Activated CD4-positive, alpha-beta T cell treated with anti-CD3 and anti-CD28 coated beads for 36 hours (primary cell): ENCODE measurements at places on chromosomes 4 and X. TPM values are rescaled to one million over a fixed set of nuclear protein-coding genes. Genes with fewer than 3 reads are reported as not detected.

Gene PRSS12
- total RNA-seq: not detected

Gene IL9R
- 1.2 TPM for total RNA-seq

Gene FRAS1
- total RNA-seq: not detected

Gene OTUD6A
- not detected for total RNA-seq

Gene VCX2
- not detected for total RNA-seq

Gene TMEM154
- total RNA-seq: 21.2 TPM

Gene TLR8
- not detected for total RNA-seq

Gene HSFX2
- total RNA-seq: not detected

Gene GLOD5
- not detected for total RNA-seq

Gene CSAG1
- total RNA-seq: not detected

Gene GK2
- total RNA-seq: not detected

Gene AADAT
- total RNA-seq: not detected

Gene ANKRD50
- 0.59 TPM for total RNA-seq

Gene MAGEH1
- total RNA-seq: 16.9 TPM

Gene ADH1B
- total RNA-seq: not detected

Gene POU4F2
- not detected for total RNA-seq

Gene GUCY1A1
- total RNA-seq: not detected

Gene PRKG2
- total RNA-seq: 0.05 TPM

Gene SFRP2
- total RNA-seq: not detected

Gene ASB9
- 0.14 TPM for total RNA-seq

Gene DNAAF6
- total RNA-seq: not detected

Gene HEPH
- total RNA-seq: not detected

Gene SOWAHB
- total RNA-seq: not detected

Gene WDR45
- 23.9 TPM for total RNA-seq

Gene LRAT
- total RNA-seq: not detected

Gene ATP1B4
- total RNA-seq: not detected

Gene CMC4
- 7.6 TPM for total RNA-seq

Gene VCX
- not detected for total RNA-seq

Gene ARHGEF38
- total RNA-seq: not detected

Gene NAP1L2
- total RNA-seq: 1.9 TPM

Gene ZNF711
- total RNA-seq: 0.90 TPM

Gene FAM184B
- total RNA-seq: 0.04 TPM

Gene SPIN2A
- 0.43 TPM for total RNA-seq

Gene PSAPL1
- not detected for total RNA-seq

Gene F11
- not detected for total RNA-seq

Gene MAGEA11
- not detected for total RNA-seq

Gene KIAA1210
- not detected for total RNA-seq

Gene USP26
- not detected for total RNA-seq

Gene FAM9B
- total RNA-seq: not detected

Gene CCNQ
- 13.9 TPM for total RNA-seq

Gene ETDB
- not detected for total RNA-seq

Gene ZNF81
- total RNA-seq: 6.4 TPM

Gene MAGEC1
- total RNA-seq: not detected

Gene SLITRK4
- not detected for total RNA-seq

Gene ARHGAP6
- total RNA-seq: not detected

Gene TKTL2
- total RNA-seq: not detected

Gene MAML3
- 1.9 TPM for total RNA-seq

Gene NEUROG2
- total RNA-seq: 0.11 TPM

Gene C4orf36
- total RNA-seq: not detected

Gene FAM53A
- total RNA-seq: 2.0 TPM

Gene PAGE2B
- 0.70 TPM for total RNA-seq

Gene GAGE12H
- not detected for total RNA-seq
